ENCODE measurements at places on chromosomes 16 and 17.

DNA sequence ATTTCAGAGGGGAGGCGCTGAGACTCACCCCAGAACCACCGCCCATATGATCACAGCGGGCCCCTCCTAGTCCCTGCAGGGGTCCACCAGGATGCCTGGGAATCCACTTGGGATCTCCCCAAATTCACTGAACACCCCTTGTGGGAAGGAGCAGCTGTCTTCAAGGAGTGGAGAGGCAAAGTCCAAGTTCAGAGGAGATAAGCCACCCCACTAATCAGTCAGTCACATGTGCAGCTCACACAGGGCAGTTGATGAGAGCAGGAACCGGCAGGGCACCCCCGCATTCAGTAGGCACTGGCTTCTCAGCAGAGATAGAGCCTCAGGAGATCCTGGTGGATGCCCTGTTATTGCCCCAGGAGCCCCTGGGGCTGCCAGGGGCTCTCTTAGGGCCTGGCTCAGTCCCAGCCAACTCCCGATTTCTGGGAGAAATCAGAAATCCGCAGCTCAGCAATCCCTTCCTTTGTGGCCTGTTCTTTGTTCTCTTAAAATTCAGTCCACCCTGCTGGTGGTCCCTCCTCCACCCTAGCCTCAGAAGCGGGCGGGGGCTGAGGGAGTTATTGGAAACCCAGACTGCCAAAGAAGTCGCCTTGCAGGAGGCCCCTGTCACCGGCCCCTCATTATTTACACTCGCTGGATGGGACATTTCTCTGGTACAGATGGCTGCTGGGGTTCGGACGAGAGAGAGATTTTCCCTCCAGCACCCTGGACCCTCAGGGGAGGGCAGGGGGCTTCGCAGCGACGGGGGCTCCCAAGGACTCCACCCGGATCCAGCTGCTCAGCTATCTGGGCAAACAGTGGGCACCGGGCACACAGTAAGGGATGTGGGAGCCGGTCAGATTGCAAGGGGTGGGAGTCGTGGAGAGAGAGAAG is 1.8 kb downstream of the CDC42EP4 start:
- DNase-seq, result no peak

GRCh38 chr17:56436142-56436541 is 157.4 kb upstream of the NOG start:
- no peak for DNase-seq

DNA sequence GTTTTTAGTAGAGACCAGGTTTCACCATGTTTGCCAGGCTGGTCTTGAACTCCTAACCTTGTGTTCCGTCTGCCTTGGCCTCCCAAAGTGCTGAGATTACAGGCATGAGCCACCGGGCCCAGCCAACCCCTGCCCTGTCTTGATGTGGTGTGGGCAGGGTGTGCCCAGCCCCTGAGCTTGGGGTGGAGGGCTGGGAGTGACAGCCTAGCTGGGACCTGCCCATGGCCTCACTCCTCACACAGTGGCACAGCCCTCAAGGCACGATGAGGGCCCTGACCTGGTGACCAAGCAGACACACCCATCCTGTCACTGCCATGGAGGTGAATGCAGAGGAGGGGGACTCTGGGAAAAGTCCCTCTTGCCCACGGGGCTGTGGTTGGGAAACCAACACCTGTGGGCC is 3.0 kb downstream of the IL32 start:
- DNase-seq, result no peak

- DNase-seq, result no peak
These were observed 243.3 kb upstream of the PSMD7 start for GRCh38 chr16:74053312-74053711.

DNA sequence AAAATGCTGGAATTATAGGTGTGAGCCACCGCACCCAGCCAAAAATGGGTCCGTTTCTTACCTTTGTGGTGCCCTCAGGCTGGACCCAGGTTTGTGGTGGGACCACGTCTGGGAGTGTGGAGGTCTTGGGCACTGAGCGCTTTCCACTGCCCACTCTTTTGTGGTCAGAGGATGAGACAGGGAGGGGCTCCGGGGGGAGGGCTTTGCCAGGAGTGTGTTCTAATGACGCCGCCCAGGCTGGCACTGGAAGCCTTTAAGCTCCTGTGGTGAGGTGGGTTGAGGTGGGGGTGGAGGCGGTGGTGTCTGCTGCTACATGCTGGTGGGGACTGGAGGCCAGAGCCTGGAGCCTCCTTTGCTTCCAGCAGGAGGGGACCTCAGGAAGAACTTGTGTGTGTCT is 12.8 kb upstream of the ADCY7 start:
- DNase-seq, result no peak

GRCh38 chr16:89564476-89565255 is 4.2 kb downstream of the RPL13 start:
- no peak for DNase-seq

GRCh38 chr16:54048586-54049495 is 237.7 kb downstream of the IRX3 start:
- no peak for DNase-seq

GRCh38 chr17:5123343-5124124 is 7.7 kb downstream of the USP6 start:
- DNase-seq, result peak; percentile 19

- peak; percentile 17 for DNase-seq
These were observed 96.6 kb downstream of the MRM1 start for GRCh38 chr17:36697903-36698530.

DNA sequence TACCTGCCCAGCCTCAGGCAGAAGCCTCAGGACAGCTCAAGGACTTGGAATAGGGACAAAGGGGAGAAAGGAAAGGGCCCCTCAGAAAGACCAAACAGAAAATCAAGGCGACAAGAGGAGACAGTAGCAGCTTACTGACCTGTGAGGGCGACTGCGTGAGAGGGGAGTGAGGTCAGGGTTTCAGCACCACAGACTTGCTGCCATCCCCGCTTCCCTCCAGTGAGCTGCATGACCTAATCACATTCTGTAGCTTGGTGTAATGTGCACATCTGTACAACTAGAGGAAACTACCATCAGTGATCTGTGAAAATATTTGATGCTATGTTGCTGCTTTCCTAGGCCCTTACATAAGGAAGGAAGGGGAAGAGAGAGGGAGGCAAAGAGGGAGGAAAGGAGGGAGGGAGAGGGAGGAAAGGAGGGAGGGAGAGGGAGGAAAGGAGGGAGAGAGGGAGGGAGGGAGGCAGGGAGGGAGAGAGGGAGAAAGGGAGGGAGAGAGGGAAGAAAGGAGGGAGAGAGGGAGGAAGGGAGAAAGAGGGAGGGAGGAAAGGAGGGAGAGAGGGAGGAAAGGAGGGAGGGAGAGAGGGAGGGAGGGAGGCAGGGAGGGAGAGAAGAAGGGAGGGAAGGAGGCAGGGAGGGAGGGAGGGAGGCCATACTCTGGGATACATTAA is 404.9 kb upstream of the CDH5 start:
- no peak for DNase-seq

DNA sequence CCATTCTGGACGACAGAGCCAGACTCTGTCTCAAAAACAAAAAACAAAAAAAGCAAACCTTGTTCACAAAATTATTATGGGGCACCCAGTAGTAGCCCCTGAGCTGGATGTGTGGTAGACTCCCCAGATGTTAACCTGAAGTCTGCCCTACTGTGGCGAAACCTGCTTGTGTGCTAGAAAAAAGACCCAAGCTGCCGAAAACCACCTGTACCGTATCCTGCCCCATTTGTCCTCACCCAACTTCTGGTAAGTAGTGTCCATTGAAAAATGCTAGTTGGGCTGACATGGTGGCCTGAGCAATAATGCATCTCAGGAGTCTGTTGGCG is 9.1 kb downstream of the RMI2 start:
- DNase-seq, result no peak

- DNase-seq, result no peak
These were observed 38.3 kb upstream of the HAPSTR1 start for GRCh38 chr16:9053006-9053601.

GRCh38 chr17:46170639-46171429 is 22.4 kb downstream of the KANSL1 start:
- no peak for DNase-seq

- no peak for DNase-seq
These were observed 6.8 kb downstream of the CDK10 start for GRCh38 chr16:89693289-89693731.

GRCh38 chr17:9009096-9009495 is 12.2 kb upstream of the NTN1 start:
- no peak for DNase-seq

DNA sequence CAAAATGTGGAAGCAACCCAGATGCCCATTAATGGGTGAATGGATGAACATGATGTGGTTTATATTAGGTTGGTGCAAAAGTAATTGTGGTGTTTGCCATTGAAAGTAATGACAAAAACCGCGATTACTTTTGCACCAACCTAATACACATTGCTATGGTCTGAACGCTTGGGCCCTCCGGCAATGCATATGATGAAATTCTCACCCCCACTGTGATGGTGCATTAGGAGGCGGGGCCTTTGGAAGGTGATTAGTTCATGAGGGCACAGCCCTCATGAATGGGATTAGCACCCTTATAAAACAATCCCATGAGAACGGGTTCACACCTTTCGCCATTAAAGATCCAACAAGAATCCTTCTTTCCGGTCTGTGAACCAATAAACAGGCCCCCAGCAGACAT is 25.3 kb upstream of the PRM1 start:
- no peak for DNase-seq

- DNase-seq, result no peak
These were observed 623 bp upstream of the DDX52 start for GRCh38 chr17:37643869-37644268.

DNA sequence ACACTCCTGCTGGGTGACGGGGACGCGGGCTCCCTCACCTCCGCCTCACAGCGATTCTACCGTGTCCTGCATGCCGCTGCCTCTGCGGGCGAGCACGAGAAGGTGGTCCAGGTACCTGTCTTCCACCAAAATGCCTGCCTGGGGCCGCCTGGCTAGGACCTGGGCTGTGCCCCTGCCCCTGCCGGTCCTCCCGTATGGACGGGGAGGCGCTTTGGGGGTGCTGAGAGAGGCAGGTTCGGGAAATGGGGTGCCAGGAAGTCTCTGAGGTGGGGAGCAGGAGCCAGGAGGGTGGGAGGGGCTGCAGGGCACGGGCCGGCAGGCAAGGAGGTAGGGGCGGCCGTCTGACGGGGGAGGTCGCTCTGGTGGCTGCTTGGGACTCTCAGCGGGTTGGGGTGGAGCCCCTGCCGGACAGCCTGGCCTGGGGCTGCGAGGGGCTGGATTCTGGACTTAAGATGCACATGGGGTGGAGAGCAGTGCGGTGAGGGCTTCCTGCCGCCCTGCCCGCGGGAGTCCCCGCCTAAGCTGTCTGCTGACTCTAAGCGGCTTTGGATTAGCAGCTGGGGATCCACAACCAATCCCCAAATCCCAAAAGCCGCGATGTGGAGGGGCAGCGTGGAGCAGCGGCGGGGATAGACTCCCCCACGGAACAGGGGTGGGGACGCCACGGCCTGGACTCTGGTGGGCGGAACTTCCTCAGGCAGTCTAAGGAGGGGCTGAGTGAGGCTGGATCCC is 5.8 kb downstream of the CHTF18 start:
- no peak for DNase-seq

All from hindlimb muscle (tissue), 1 donor.